ENCODE measurements at places on chromosomes 1 and 21.

- no peak for DNase-seq
These were observed 24.3 kb upstream of the MTF1 start for GRCh38 chr1:37883671-37884070.

- DNase-seq, result no peak
These were observed 208.8 kb upstream of the RAB4A start for GRCh38 chr1:229062135-229062534.

DNA sequence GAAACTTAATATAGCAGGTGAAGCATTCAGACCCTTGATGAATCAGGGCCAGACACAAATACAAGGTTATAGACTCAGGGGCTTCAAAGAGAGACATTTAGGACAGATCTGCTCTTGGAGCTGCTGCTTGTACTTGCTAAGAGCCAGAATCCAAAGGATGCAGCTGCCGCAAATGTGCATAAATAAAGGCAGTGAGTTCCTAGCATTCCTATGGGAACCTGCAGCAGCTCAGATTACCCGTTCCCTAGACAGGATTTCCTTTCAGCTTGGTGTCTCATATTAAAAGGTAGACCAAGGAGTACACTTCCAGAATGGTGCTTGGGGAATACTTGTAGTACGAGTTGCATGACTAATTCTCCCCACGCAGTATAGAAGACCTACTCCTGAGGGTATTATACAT lies 9.7 kb upstream of the LRRC53 start:
- no peak for DNase-seq

DNA sequence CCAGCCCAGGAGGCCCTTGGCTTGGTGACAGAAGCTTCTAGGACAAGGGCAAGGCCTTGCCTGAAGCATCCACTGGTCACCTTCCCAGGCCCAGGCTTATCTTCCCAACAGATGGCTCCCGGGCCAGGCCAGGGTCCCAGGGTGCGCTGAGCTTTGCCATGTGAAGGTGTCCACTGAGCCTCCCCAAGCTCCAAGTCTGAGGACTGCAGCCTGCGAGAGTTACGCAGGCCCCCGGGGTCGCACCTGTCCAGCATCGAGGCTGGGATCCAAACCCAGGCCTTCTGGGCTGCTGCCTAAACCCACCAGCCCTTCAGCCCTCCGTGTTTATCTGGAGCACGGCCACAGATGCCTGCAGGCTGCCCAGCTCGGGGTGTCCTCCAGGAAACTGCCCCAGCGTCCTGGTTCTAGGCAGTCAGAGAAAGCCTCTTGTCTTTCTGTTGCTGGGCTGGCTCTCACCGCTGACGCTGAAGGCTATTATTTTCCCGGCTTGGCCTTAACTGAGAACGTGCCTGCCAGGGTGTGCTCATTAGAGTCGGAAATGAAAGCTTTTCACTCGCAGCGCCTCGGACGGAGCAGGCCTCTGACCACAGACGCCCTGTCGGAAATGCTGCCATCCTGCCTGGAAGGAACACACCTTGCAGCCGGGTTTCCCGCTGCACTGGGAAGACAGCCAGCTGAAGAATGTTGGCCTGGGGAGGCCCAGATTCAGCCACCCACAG lies 71.4 kb downstream of the MEGF6 start:
- DNase-seq, result no peak

- DNase-seq, result peak; percentile 84
These were observed 22.7 kb downstream of the MATN1 start for GRCh38 chr1:30700528-30701257.

DNA sequence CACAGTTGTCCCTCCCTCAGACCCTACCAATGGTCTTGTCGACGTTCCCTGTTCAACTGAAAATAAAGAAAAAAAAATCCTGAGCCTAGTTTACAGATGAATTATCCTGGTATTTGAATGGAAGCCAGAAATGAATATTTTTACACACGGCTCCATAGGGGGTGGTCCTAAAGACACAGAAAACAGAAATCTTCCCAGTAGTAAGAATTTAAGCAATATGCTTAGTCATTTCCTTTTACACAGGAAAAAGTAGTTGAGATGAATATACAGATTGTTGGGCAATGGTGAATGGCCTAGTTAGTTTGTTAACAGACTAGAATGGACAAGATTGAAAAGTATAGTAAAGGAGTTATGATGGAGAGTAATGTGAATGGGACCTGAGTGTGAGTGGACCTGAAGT lies 67.4 kb downstream of the RGS18 start:
- DNase-seq, result no peak

- no peak for DNase-seq
These were observed 15.0 kb downstream of the IFFO2 start for GRCh38 chr1:18941221-18942141.

- no peak for DNase-seq
These were observed 112.9 kb downstream of the HLX start for GRCh38 chr1:220991959-220992704.

DNA sequence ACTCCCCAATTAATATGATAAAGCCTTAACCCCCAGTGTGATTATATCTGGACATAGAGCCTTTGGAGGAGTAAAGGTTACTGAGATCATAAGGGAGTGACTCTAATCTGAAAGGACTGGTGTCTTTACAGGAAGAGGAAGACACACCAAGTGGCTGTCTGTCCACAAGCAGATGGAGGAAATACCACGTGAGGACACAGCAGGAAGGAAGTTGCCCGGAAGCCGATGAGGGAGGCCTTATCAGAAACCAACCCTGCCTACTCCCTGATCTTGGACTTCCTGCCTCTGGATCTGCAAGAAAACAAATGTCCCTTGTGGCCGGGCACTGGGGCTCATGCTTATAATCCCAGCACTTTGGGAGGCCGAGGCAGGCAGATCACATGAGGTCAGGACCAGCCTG lies 110.3 kb upstream of the CHRM3 start:
- DNase-seq, result no peak

DNA sequence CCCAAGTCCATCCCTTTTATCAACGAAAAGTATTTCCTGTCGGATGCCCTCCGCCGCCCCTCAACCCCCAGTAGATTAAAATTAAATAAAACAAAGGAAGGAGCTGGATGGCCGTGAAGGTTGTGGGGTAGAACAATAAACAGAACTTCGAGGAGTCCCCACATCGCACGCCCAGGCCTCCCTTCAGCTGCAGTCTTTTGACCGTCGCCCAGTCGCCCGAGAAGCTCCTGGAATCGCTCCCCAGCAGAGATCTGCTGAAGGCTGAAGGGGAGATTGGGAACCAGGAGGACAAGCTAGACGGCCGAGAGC lies 905 bp downstream of the BARHL2 start:
- no peak for DNase-seq

DNA sequence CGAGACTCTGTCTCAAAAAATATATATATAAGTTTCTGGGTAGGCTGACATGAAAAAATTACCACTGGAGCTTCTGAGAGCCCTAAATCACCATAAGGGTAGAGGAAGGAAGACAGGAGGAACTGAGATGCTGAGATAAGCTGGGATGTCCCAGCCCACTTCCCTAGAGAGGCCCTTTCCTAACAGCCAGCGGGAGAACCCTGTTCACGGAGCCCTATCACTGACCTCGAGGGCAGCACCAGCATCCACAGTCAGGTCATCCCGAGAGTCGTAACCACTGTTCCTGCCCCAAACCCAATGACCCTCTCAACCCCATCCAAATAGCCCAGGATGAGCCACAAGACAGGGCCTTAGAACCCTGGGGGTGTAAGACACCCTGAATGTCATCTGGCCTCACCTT lies 77.5 kb downstream of the CD34 start:
- DNase-seq, result no peak

GRCh38 chr21:44612669-44613229 lies 870 bp downstream of the KRTAP10-8 start:
- no peak for DNase-seq

DNA sequence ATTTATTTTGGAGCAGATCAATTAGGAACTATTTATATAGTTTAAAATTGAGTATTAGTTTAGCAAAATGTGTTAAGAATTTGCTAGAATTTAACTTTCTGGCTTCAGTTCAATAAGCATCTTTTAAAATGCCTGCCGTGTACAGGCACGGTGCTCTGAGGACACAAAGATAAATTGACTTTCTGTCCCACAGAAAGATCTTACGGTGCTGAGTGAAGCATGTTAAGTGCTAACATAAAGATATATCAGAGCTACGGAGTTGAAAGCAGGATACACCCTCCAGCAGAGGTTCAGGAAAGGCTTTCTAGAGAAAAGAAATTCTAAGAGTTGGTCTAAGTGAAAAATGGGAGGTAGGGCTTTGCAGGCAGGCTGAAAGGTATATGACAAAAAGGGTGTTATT lies 305.4 kb downstream of the GRIK1 start:
- DNase-seq, result no peak

- DNase-seq, result no peak
These were observed 89.6 kb upstream of the CLDN14 start for GRCh38 chr21:36569511-36569910.

- DNase-seq, result no peak
These were observed 6.2 kb upstream of the MARK1 start for GRCh38 chr1:220521778-220522177.

GRCh38 chr1:222045786-222046185 lies 303.9 kb upstream of the DUSP10 start:
- DNase-seq, result peak; percentile 27

DNA sequence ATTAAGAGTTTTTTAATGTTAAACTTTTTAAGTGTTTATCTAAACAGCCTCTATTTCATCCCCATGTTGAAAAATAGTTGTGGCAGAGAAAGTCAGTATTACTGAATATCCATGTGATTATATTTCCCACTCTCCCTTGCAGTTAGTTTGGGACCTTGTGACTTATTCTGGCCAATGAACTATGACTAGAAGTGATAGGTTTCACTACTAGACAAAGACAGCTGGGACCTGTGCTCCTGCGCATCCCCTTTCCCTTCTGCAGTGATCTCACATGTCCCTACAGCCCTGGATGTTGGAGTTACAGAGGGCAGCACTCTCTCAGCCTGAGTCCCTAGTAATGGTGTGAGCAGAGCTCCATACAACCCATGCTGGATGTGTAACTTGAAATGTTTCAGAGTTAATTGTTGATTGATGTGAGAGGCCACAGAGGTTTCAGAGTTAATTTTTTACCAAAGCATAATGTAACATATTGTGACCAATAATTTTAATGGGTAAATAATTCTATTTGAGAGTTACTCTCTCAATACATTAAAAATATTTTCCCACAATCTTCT lies 18.7 kb upstream of the SAMD13 start:
- DNase-seq, result peak; percentile 30

DNA sequence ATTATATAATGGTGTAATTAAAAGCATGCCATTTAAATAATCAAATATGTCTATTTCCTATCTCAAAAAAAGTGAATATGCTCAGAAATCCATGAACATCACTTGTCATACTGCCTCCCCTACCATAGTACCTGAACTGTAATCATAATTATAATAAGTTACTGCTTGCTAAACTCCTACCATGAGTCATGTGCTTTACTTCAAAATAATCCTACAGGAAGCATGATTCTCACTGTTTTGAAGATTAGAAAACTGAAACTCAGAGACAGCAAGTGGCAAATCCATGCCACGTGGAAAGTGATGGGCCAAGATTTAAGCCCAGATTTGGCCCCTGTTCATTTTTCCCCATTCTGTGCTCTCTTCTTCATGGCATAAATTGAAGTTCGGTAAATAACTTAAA lies 5.2 kb downstream of the LRRC7 start:
- no peak for DNase-seq

DNA sequence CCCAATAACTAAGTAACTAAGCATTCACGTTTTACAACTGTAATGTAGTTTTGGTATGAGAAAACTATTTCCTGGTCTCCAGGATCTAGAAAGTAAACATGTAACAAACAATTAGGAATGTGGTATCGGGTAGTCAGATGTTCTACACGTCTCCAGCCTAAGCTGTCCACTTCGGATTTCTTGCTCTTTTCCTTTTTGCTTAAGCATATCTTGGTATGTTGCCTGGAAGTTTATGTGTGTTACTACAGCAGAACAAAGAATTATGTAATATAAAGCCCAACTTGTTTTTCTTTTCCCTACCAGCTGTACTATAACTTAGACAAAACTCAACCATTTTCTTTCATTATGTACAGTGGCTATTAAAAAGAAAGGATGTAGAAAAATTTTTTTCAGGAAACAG lies 20.4 kb upstream of the WARS2 start:
- no peak for DNase-seq

DNA sequence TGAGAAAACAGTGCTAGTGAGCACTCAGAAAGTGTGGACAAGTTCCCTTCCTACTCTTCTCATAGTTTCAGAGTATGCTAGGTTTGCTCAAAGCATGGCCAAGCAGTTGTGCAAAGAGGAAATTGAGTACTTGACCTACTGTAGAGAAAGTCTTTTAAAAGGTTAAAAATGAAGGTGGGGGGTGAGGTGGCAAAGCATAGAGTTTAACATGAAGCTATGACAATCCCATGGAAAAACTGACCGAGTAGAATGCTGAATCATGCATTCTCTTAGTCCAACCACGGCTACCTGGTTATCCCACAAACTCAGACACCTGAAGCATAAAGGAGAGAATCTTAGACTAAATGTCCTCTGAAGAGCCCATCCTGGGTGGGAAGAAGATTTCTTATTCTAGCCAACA lies 79.9 kb downstream of the PTPN14 start:
- peak; percentile 55 for DNase-seq
